Left ventricle myocardium superior (tissue), 1 donor: ENCODE measurements at places on chromosomes 4 and X. TPM values are rescaled to one million over a fixed set of nuclear protein-coding genes. Genes with fewer than 3 reads are reported as not detected.
A peak's percentile ranks its signal among the peaks of the same experiment; 100 is the strongest.

- DNase-seq = no peak
Measured at GRCh38 chr4:23874536-23874901, 15.3 kb downstream of the PPARGC1A start.

GRCh38 chrX:6983207-6983955 is 164.1 kb upstream of the STS start:
- no peak for DNase-seq

Gene PRKG2
- 0.17 TPM for total RNA-seq

DNA sequence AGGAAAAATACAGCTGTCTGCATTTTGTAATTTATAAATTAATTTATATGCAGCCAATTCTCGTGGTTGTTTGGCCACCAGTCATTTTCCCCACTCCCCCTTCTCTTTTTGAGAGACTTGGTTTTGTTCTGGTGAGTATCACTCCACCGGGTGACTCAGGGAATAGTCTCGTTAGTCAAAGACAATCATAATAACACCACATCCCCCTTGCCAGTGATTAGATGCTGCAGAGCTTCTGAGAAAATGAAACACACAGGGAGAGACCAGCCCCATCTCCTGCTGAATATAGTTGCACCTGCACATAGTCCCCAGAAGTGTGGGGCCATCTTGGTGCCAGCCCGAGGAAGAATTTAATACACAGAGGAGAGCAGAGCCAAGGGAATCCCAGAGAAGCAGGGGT is 8.0 kb upstream of the FNIP2 start:
- DNase-seq = no peak

- DNase-seq = no peak
Measured at GRCh38 chr4:26583538-26583864, 383 bp upstream of the TBC1D19 start.

GRCh38 chrX:118189628-118190027 is 73.0 kb upstream of the KLHL13 start:
- DNase-seq = peak; percentile 40

DNA sequence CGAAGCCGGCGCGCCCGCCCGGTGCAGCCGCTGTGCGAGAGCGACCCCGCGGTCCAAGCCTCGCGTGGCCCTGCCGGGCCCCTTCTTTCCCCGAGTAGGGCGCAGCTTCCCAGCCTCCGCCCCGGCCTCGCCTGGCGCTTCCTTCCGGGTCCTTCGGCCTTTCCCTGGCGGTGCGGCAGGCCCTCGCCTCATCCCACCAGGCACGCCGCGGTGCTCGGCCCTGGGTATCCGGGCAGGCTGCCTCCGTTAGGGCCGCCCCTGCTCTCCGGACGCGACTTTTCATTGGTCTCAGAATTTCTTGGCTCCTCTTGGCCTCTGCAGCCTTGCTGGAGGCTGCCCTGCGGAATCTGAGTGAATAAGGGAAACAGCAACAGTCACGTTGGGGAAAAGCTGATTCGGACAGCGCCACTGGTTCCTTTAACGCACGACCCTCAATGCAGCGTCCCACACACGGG is 429 bp downstream of the UVSSA start:
- peak; percentile 87 for DNase-seq

GRCh38 chr4:5827108-5828004 is 65.5 kb downstream of the CRMP1 start:
- DNase-seq = no peak

DNA sequence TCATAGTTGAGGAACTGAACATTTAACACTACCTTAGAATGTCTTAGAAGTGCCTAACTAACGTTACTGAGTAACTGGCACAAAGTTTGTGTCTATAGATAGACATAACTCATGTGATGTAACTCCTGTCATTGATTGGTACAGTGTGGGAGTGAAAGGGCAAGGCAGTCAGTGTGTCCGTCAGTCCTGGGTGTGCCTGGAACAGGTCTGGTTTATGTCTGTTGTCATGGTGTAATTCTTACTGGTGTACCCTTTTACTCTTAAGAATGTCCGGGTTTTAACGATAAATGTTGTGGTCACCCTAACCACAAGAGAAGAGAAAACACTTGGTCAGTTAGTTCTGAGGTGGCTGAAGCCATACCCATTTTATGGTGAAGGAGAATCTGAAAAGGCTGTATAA is 93.1 kb upstream of the ESX1 start:
- DNase-seq = no peak

GRCh38 chrX:48782795-48783194 is 3.6 kb upstream of the GATA1 start:
- DNase-seq = no peak

DNA sequence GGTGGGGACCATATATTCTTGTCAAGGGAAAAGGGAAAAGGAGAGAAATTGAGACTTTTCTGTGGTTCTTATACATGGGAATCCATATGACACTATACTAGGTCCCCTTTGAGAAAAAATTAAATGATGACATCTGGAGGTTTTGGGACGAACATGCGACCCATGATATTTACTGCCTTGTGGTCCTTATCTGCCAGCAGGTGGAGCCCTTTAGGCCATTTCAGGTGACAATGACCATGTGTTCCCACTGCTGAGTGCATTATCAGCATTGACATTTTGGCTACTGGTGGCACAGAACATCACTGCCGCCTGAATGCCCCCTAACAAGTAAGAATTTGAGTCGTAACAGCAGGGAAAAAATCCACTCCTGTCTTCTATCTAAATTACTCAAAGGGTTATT is 843.4 kb downstream of the FSTL5 start:
- no peak for DNase-seq

- DNase-seq = no peak
Measured at GRCh38 chr4:38605753-38606586, 58.0 kb upstream of the KLF3 start.

DNA sequence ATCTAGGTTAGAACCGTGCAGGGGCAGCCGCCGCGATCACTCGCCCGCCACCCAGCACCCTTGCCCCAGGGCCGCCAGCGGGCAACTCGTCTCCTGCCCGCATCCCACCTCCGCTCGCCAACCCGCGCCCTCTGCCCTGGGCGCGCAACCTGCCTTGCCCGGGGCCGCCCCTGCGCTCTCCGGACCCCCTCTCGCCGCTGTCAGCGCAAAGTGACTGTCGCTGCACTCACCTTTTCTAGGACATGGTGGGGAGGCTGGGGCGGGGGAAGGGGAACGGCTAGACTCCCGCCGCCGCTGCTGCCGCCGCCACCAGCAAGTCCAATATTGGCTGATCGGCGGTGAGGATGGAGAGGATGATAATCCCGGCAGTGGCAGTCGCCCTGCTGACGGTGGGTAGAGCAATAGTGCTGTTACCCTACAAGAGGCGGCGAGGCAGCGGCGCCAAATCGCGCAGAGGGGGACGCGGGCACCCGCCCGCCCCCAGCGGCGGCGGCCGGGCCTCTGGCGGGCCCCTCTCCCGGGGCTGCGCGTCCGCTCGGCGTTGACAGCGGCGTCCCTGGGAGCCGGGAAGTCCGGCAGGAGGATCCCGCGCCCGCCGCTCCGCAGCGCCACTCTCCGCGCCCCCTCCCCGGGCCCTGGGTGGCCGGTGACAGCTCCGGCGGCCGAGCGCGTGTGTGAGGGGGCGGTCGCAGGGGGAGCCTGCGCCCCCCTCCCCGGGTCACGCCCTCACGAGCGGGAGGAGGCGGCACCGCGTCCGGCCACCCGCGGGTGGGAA is 2.3 kb upstream of the NR3C2 start:
- peak; percentile 66 for DNase-seq

- no peak for DNase-seq
Measured at GRCh38 chr4:140091305-140091704, 62.7 kb downstream of the MAML3 start.

Gene TRPC3
- 0.25 TPM for total RNA-seq

DNA sequence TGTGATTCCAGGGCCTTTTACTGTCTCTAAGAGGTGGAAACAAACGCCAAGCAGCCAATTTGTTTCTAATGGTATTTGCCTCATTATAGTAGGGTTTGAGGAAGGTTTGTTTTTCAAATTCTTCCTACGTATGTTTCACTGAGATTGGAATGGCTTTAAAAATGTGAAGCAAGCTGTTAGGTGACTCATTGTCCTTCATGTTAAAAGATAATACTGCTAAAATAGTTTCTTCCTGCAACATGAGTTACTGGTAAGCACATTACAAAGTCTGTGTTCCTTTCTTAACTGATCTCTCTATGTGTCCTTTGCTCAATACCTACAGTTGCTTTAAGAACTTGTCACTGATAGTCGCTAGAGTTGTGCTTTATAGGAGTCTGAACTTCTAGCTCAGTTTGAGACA is 1183.9 kb downstream of the RPA4 start:
- no peak for DNase-seq

- no peak for DNase-seq
Measured at GRCh38 chrX:42054256-42054655, 130.9 kb upstream of the CASK start.

Gene SMS
- total RNA-seq = 56.3 TPM

Gene COX7B2
- total RNA-seq = not detected

Gene MSANTD1
- 0.45 TPM for total RNA-seq

Gene GRIA2
- total RNA-seq = not detected

DNA sequence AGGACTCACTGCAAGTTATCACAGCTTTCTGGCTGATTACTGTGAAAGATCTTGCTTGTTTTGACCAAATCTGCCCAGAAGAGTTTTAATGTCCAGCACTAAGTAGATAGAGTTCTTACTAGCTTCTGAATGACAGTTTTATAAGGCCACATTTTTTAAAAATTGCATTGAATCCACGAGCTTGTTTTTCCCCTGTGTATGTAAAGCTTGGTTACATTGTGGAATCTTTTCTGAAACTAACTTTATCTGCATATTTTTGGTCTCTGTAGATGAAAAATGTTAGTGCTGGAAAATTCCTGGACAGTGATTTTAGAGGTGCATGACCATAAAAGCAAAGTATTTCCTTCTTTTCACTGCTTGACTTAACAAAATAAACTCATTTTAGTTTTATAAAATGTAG is 650.3 kb upstream of the FAM241A start:
- no peak for DNase-seq

- no peak for DNase-seq
Measured at GRCh38 chr4:56388306-56388705, 1.0 kb upstream of the AASDH start.

DNA sequence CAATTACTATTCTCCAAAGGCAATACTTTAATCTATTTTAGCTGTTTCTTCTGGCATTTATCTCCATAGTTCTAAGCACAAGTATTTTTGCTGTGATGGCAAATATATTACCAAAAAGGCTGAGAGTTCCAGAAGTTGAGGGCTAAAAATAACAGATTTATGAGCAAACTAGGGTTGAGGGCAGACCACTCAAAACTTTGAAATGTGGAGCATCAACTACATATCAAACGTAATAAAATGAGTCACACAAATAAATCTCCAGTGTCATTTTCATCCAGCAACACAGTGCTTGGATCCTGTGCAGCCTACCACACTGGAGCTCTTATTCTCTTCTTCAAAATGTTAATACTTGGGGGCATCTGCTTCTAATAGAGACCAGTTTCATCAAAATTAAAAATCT is 163.9 kb downstream of the HS3ST1 start:
- no peak for DNase-seq
